ENCODE measurements at places on chromosomes 6 and 20.
A peak's percentile ranks its signal among the peaks of the same experiment; 100 is the strongest.

DNA sequence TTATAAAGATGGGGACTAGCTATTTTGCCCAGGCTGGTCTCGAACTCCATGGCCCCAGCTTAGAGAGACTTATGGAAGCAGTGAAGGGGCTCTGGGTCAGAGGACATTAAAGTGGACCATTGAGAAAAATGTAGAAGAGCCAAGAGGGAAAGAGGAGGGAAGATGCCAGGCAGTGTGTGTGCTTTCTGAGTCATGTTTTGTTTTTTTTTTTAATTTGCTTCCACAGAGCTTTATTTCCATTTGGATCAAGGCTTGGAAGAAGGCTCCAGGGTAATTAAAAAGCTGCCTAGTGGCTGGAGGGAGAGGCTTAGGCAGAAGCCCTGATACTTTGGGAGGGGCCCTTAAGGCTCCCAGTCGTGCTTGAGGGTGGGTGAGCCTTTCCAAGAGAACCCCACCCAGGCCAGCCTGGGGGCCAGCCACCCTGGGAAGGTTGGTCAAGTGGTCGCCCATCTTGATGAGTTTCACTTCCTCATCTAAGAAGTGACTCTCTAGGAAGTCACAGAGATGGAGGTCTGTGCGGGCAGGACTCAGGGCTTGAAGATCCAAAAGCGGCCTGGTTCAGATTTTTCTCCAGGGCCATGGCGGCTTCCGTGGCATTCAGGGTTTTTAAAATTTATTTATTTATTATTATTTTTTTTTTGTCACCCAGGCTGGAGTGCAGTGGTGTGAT is 3.0 kb upstream of the ZNF335 start:
- no peaks in the 10 kb centered on the region for H3K36me3 ChIP-seq
- no peak overlapping the region for H3K4me3 ChIP-seq
- no peak for DNase-seq
- H3K27ac ChIP-seq: no peak overlapping the region

DNA sequence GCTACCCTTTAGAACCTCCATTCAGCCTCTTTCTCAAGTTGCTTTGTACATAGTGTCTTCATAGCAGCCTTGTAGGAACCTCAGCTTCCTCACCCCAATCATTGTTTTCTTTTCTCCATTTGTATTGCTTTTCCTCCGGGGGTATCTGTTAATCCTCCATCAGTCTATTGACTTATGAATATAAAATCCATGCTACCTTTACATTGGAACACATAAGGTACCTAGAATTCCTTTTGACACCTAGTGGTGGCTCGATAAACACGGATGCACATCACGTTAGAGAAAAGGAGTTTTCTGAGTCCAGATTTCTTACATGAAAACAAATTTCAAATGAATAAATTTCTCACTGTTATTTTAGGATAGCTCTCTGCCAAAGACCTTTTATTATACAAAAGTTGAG is 6.3 kb upstream of the EDN1 start:
- no peaks in the 10 kb centered on the region for H3K36me3 ChIP-seq
- H3K27ac ChIP-seq: no peak overlapping the region
- H3K4me3 ChIP-seq: no peak overlapping the region

GRCh38 chr20:23315099-23315498 is 35.5 kb upstream of the NXT1 start:
- no peaks in the 10 kb centered on the region for H3K4me1 ChIP-seq
- peaks cover 7% of the 10 kb centered on the region for H3K27me3 ChIP-seq
- no peak for DNase-seq
- no peak overlapping the region for H3K27ac ChIP-seq
- no peaks in the 10 kb centered on the region for H3K36me3 ChIP-seq
- no peak overlapping the region for H3K4me3 ChIP-seq

DNA sequence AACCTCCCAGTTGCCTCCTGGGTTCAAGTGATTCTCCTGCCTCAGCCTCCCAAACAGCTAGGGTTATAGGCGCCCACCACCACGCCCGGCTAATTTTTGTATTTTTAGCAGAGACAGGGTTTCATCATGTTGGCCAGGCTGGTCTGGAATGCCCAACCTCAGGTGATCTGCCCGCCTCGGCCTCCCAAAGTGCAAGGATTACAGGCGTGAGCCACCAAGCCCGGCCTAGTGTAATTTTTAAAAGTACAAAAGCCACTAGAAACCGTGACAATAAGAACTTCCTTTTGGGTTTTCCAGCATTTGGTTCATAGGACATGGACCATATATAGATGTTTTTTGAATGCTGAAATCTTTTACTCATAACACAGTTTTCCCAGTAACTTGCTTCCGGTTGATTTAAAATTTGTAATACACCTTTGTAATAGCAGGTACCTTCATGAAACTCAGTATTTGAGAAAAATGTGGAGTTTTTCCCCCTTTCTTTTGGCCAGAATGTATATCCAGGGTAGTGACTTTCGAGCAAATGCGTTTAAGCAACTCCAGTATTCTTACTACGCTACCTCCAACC is 467 bp downstream of the PXT1 start:
- no peak for DNase-seq
- H3K27ac ChIP-seq: peak overlapping the region; percentile 98
- peaks cover 37% of the 10 kb centered on the region for H3K4me1 ChIP-seq
- H3K4me3 ChIP-seq: peak overlapping the region; percentile 96
- H3K27me3 ChIP-seq: no peaks in the 10 kb centered on the region

- no peak overlapping the region for H3K4me3 ChIP-seq
- no peaks in the 10 kb centered on the region for H3K36me3 ChIP-seq
- H3K27ac ChIP-seq: no peak overlapping the region
- H3K27me3 ChIP-seq: no peaks in the 10 kb centered on the region
Measured at GRCh38 chr6:32597024-32597423, 7.4 kb upstream of the HLA-DRB1 start.

DNA sequence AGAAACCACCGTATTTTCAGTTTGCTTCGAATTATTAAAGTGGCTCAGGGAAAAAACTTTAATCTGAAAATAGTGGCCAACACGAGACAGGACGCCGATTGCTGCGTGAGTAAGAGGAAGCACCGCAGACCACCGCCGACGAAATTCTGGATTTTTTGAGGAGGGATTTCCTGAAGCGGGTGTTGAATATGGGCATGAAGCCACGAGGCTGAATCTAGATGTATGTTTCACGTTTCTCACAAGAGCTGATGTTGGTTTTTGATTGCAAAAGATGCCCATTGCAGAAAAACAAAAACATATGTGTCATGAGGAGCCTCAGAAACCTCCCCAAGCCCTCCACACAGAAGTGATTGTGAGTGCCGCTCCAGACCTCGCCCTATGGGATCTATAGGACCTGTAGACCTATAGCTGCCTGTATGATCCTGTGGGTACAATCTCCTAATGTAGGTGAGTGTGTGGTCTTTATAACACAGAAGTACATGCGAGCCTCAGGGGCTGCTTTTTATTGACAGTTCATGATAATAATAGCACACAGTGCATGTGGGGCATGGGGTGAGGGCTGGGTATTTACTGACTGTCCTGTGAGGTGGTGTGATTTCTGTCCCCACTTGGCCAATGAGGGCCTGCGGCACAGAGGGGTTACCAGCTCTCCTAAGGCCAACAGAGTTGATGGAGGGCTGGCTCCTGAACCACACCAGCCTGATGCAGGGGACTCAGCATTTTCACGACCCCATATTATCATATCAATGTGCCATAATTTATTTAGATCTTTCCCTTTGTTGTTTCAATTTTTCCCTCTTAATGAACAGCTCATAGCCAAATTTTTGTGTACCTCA is 243.9 kb downstream of the DLL1 start:
- no peaks in the 10 kb centered on the region for H3K36me3 ChIP-seq
- H3K4me1 ChIP-seq: peaks cover 2% of the 10 kb centered on the region
- H3K27me3 ChIP-seq: peaks cover 2% of the 10 kb centered on the region
- no peak overlapping the region for H3K27ac ChIP-seq
- DNase-seq: no peak

GRCh38 chr20:22575087-22575721 is 9.2 kb downstream of the FOXA2 start:
- no peak overlapping the region for H3K27ac ChIP-seq
- peaks cover 9% of the 10 kb centered on the region for H3K4me1 ChIP-seq
- no peak for DNase-seq
- H3K4me3 ChIP-seq: no peak overlapping the region
- no peaks in the 10 kb centered on the region for H3K36me3 ChIP-seq

DNA sequence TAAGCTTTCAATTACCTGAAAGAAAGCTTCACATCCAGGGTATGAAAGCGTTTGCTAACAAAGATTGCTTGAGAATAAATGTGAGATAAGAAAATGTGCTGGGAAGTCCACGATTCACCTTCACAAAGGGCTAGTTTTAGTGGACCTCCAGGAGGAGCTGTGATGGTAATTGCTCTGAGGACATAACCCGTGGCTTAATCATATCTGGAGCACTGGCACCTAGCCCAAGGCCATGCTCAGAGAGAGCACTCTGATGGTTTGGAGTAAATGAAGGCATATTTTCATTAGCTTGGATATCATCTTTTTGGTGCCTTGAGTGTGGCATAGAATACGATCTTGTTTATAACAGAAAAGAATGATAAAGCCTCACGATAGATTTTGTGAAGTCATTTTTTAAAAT is 46.9 kb upstream of the BACH2 start:
- H3K36me3 ChIP-seq: no peaks in the 10 kb centered on the region
- no peak overlapping the region for H3K4me3 ChIP-seq
- peaks cover 8% of the 10 kb centered on the region for H3K27me3 ChIP-seq
- H3K27ac ChIP-seq: no peak overlapping the region
- no peaks in the 10 kb centered on the region for H3K4me1 ChIP-seq

- H3K4me1 ChIP-seq: peaks cover 5% of the 10 kb centered on the region
- H3K27me3 ChIP-seq: no peaks in the 10 kb centered on the region
- no peak overlapping the region for H3K4me3 ChIP-seq
- H3K36me3 ChIP-seq: no peaks in the 10 kb centered on the region
- H3K27ac ChIP-seq: no peak overlapping the region
Measured at GRCh38 chr6:153960281-153960680, 78.8 kb upstream of the OPRM1 start.

DNA sequence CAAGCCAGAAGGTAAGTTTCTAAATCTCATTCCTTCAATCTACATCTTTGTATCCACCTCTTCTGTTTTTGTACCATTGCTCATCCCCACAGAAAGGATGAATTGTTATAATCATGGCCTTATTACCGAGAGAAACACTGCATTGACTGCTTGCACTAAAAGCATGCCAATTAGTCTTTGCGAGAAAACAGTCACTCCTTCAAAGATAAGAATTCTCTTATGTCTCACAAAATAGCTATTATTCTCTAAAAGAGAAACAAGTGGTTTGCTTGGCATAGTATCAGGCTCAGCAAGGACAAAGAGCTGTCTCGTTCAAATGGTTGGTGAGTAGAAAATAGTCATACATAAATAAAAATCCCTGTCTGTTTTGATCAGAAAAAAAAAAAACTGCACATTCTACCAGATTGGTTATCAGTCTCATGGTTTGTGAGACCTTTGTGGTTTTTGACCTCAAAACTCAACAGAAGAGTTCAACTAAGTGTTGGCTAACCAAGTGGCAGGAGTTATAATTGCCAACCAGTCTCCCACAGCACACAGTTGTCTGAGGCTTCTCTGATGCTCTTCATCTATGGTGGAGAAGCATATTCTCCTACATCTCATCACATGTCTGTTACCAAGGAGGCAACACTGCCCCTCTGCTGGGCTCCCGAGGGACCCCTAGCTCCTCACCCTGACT is 35.1 kb upstream of the ARMH2 start:
- H3K4me3 ChIP-seq: no peak overlapping the region
- H3K27me3 ChIP-seq: no peaks in the 10 kb centered on the region
- H3K27ac ChIP-seq: no peak overlapping the region
- peaks cover 13% of the 10 kb centered on the region for H3K4me1 ChIP-seq
- no peak for DNase-seq

- H3K4me3 ChIP-seq: peak overlapping the region; percentile 38
- peaks cover 24% of the 10 kb centered on the region for H3K4me1 ChIP-seq
- H3K27ac ChIP-seq: peak overlapping the region; percentile 96
- DNase-seq: peak; percentile 45
Measured at GRCh38 chr20:33561692-33562601, 72.1 kb downstream of the CBFA2T2 start.

GRCh38 chr6:47489995-47490394 is 12.4 kb downstream of the CD2AP start:
- H3K36me3 ChIP-seq: peaks cover 13% of the 10 kb centered on the region
- DNase-seq: no peak
- peaks cover 23% of the 10 kb centered on the region for H3K4me1 ChIP-seq

DNA sequence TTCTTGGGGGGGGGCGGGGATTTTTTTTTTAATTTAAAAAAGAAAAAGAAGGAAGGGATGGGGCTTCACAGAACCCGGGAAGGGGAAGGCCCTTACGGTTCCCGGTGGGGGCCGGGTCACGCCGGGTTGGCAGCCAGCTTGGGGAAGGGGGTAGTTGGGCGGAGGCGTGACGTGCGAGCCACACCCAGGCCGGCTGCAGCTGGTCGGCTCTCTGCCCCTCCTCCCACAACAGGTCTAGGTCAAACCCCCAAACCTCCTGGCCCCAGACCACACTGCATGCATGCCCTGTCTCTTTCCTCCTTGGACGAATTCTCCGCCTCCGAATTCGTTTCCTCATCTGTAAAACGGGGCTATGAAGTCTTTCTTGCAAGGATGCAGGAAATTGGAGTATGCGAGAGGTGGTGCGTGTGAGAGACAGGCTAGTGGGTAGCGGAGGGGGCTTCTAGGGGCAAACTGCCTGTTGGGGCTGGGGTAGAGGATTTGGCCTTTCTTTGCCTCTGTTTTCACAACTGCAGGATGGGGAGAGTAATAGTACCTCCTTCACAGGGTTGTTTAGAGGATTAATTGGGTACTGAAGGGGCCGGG is 828 bp downstream of the HCK start:
- no peak for DNase-seq
- H3K36me3 ChIP-seq: no peaks in the 10 kb centered on the region
- H3K4me3 ChIP-seq: no peak overlapping the region
- H3K27me3 ChIP-seq: peaks cover 91% of the 10 kb centered on the region
- no peak overlapping the region for H3K27ac ChIP-seq

DNA sequence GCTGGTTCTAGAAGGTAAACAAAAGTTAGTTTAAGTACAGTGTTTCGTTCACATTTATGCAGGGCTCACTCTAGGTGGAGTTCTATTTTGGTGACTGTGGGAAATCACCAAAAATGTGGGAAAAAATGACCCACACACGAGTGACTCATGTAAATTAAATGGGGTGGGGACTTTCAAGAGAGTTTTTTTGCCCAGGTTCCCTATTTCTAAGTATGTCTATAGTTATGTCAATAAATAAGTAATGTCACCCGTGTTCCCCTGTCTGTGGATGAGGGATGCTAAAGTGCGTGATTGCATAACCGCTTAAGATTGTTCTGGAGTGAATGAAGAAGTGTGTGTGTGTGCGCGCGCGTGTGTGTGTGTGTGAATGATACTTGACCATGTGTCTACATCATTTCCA is 69.1 kb downstream of the MYB start:
- no peak for DNase-seq
- no peak overlapping the region for H3K27ac ChIP-seq
- H3K27me3 ChIP-seq: peaks cover 7% of the 10 kb centered on the region
- no peak overlapping the region for H3K4me3 ChIP-seq
- no peaks in the 10 kb centered on the region for H3K36me3 ChIP-seq
- H3K4me1 ChIP-seq: no peaks in the 10 kb centered on the region

- no peaks in the 10 kb centered on the region for H3K4me1 ChIP-seq
- H3K4me3 ChIP-seq: no peak overlapping the region
- no peak overlapping the region for H3K27ac ChIP-seq
- H3K27me3 ChIP-seq: no peaks in the 10 kb centered on the region
- no peak for DNase-seq
Measured at GRCh38 chr20:12327205-12327604, 409.5 kb downstream of the BTBD3 start.
